ENCODE measurements at places on chromosomes 5 and 9. TPM values are rescaled to one million over a fixed set of nuclear protein-coding genes. Genes with fewer than 3 reads are reported as not detected.

Gene OGN
- total RNA-seq = not detected

Gene NRG2
- not detected for total RNA-seq

DNA sequence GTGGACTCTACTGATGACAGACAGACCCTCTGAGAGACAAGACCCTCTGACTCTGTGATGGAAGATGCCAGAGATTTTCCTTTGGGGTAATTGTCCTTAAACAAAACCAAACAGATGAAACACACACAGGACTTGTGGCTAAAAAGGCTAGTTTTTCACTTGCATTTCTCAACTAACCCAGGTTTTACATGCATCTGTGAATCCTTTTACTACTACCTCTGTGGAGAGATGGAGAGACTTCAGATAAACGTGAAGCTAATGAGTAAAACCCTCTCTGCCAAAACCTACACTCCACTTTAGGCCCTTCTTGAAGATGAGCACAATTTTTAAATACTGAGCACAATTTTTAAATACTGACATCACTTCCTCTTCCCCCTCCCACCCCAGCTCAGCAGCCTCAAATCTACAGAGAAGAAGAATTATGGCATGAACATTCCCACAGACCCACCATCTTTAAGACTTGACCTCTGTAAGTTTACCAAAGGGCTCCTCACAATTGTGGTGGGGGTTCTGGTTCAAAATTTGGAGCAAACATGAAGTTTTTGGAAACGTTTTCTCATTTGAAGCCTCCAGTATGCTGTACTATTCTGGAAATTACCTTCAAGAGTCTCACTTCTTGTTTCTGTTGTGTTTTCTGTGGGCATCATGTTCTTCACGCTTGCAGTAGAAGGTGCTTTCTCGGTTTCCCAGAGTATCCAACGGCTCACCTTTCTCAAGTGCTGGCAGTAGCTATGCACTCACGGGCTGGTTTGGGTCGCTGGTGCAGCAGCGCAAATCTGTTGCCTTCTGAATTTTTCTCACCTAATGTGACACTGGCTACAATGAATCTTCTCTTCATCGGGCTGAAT, 42.7 kb downstream of the ACER2 start:
- DNase-seq = no peak

Gene STC2
- total RNA-seq = 16.6 TPM

- DNase-seq = no peak
Observed at GRCh38 chr5:67141644-67142043, 55.0 kb downstream of the CD180 start.

DNA sequence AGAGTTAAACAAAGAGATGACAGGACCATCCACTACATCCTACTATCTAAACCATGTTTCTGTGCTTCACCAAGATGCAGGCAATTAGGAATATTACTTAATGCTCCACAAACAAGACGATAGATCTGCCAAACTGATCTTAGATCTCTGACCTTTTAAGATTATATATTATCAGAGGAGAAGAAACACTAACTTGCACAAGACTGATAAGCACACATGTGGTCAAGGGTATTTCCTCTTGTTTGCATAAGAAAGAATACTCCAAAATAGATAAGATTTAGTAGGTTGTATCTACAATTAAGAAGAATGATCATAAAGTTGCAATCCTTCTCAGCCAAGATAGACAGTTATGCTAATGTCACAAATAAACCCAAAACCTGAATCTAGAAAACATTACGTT, 601.0 kb upstream of the ACO1 start:
- no peak for DNase-seq

GRCh38 chr9:818958-819357, 22.5 kb upstream of the DMRT1 start:
- no peak for DNase-seq

DNA sequence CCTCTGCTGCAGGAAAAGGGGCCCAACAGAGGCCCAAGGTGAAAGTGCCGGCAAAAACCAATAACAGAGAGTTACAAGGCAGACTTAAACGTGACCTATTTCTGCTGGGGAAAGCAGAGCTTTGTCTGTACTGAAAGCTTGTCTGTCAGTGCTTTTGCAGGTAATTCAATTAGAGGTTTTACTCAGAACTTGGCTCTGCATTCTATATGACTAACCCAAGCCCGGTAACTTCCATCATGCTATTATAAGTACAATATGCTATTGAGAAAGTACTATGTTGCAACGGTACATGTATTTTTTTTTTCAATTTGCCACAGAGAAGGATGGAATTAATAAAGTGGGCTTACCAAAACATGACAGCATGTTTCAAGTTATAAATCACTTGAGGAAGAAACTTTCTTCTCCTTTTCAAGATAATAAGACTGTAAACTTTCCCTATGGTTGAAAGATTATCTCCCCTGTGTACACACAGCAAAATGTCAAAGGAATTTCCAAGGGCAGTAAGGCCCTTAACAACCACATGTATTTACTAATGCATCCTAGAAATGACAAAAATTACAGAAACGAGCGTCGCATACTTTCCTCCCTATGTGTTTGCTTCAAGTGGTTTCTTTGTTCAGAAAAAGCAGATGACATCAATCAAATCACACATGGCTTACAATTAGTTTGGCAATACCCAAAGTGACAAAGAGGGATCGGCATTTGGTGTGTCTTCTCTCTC, 282.4 kb downstream of the EFNA5 start:
- no peak for DNase-seq
